ENCODE measurements at places on chromosomes 1 and 21.

DNA sequence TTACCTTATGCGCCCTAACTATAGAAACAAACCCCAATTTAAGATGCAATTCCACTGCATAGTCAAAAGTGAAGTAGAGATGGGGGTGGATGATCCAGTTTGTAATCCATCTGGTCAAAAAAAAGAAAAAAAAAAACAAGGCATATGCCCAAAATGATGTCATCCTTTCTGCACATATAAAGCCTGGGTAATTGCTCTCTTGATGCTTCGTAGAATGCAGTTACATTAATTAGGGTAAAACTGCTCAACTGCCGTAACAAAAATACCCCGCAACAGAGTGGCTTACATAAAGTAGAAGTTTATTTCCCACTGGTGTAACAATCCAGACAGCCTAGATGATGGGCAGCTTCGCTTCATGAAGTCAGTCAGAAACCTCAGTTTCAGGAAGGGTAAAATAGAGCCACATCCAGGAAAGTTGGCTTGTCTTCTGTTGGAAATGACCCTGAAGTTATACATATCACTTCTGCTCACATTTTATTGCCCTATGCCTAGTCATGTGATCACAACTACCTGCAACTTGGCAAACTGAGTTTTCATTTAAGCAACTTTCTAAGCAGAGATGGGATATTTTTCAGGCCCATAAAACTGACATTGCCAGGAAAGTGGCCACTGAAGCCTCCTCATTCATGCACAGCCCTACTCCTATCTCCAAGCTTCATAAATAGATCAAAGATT lies 221.7 kb downstream of the C1orf94 start:
- no peak for DNase-seq

GRCh38 chr1:6348511-6349191 lies 44.9 kb downstream of the ACOT7 start:
- no peak for DNase-seq

GRCh38 chr1:62405247-62405646 lies 31.6 kb upstream of the USP1 start:
- DNase-seq = no peak

DNA sequence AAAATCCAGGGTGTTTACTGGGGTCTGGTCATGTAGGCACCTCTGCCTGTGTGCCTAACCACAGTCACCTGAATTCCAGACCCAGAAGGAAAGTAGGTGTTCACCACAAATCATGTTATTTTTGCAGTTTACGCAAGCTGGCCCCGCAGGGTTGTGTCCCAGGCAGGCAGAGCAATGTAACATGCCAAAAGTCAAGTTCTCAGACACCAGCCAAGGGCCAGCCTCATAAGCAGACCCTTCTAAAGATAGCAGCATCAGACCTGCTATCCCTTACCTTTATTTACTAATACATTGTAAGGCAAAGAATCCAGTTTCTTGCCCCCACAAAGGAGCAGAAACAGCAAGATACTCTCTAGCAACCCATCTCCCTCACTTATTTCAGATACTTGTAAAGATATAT lies 83.0 kb downstream of the GPR161 start:
- no peak for DNase-seq

DNA sequence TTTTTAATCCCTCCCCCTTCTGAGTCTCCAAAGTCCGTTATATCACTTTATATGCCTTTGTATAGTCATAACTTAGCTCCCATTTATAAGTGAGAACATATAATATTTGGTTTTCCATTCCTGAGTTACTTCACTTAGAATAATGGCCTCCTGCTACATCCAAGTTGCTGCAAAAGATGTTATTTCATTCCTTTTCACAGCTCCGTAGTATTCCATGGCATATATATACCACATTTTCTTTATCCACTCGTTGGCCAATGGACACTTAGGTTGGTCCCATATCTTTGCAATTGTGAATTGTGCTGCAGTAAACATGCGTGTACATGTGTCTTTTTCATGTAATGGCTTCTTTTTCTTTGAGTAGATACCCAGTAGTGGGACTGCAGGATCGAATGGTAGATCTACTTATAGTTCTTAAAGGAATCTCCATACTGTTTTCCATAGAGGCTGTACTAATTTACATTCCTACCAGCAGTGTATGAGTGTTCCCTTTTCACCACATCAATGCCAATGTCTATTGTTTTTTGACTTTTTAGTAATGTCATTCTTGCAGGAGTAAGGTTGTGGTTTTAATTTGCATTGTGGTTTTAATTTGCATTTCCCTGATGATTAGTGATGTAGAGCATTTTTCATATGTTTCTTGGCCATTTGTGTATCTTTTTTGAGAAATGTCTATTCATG lies 12.3 kb downstream of the MAN1C1 start:
- DNase-seq = no peak

- no peak for DNase-seq
Observed at GRCh38 chr1:63858153-63858552, 84.3 kb downstream of the ROR1 start.

DNA sequence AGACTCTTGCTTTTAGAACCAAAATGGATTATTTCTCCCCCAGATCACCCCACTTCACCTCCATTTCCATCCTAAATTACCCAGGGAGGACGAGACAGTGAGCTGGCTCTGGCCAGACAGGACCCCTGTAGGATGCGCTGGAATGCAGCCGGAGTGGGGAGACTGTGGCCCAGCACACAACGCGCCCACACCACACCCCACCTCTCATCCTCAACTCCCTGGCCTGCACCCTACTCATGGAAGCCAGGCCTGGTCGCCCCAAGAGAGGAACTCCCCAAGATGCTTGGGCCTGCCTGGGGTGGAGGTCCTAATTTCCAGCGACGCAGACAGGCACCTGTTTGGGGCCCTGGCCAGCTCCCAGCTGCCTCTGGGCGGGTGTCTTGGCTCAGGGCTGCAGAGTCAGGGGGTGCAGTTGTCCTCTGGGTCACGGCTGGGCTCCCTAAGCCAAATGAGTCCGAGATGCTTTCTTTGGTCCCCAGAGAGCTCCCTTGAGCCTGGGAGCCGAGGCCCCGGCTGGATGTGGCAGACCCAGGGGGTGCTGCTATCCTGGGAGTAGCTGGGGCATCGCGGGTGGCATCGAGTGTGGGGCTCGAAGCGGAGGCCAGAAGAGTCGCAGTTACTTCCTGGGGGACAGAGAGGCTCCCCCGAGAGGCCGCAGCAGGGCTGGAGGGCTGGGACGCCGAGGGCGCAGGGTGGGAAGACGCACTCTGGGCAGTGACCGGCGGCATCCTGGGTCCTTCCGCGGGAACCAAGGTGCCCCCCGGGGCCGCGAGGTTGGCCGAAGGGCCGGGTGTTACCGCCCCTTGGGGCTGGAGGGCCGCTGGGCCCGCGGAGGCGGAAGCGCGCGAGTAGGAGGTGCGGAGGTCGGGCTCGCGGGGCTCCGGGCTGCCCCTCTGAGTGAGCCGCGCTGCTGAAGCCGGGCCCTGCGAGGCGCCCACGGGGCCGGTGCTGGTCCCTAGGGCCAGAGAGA lies 10.4 kb downstream of the CLEC20A start:
- DNase-seq = peak; percentile 33

- DNase-seq = no peak
Observed at GRCh38 chr1:169094897-169095569, 11.5 kb upstream of the ATP1B1 start.

- no peak for DNase-seq
Observed at GRCh38 chr21:35538386-35538785, 489.3 kb upstream of the RUNX1 start.

- no peak for DNase-seq
Observed at GRCh38 chr1:42689912-42690311, 7.7 kb downstream of the YBX1 start.

- DNase-seq = no peak
Observed at GRCh38 chr1:67372898-67373297, 57.3 kb downstream of the SERBP1 start.

GRCh38 chr1:101237229-101237837 lies 514 bp downstream of the S1PR1 start:
- DNase-seq = no peak

DNA sequence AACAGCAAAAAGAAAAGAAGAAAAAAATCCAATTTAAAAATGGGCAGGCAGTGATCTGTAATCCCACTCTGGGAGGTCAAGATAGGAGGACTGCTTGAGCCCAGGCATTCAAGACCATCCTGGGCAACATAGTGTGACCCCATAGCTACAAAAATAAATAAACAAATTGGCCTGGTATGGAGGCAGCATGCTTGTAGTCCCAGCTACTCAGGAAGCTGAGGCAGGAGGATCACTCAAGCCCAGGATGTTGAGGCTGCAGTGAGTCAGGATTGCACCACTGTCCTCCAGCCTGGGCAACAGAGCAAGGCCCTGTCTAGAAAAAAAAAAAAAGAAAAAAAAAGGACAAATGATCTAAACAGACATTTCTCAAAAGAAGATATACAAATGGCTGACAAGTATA lies 99.6 kb downstream of the EIF4G3 start:
- DNase-seq = no peak

- no peak for DNase-seq
Observed at GRCh38 chr21:32185726-32186125, 93.1 kb downstream of the MIS18A start.

DNA sequence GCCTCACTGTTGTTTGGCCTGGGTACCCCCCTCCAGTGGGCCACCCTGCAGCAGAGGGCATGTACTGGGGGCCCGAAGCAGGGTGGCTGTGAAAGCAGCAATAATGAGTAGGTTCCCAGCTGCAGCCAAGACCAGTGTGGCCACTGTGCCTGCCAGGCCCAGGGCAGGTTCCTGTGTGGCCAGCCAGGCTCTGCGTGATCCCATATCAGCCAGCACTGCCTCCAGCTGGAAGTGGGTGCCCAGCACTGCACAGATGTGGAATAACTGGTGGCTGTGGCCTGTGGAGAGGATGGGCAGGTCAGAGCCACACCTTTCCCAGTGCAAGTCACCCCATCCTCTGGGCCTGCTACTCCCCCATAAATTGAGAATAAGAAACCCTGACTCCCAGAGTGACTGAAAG lies 2.1 kb downstream of the BGLAP start:
- no peak for DNase-seq

DNA sequence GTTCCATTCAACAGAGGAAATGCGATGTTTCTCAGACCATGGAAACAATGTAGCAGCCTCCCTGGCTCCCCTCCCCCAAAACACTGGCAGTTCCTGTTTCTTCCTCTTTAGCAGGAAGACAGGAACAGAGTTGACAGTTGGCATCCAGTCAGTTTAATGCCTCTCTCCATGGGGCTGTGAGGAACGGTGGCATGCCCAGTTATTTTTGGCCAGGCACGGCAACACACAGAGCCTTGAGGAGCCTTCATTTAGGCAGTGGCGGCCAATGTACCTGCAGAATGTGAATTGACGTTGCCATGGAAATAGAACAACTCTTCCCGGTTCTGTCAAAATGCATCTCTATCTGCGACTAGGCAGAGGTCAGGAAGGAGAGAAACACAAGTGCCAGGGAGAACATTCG lies 330.6 kb downstream of the DSCAM start:
- no peak for DNase-seq

GRCh38 chr1:33361532-33362235 lies 40.8 kb upstream of the A3GALT2 start:
- no peak for DNase-seq

- no peak for DNase-seq
Observed at GRCh38 chr21:43866260-43866629, 1.2 kb downstream of the AGPAT3 start.

DNA sequence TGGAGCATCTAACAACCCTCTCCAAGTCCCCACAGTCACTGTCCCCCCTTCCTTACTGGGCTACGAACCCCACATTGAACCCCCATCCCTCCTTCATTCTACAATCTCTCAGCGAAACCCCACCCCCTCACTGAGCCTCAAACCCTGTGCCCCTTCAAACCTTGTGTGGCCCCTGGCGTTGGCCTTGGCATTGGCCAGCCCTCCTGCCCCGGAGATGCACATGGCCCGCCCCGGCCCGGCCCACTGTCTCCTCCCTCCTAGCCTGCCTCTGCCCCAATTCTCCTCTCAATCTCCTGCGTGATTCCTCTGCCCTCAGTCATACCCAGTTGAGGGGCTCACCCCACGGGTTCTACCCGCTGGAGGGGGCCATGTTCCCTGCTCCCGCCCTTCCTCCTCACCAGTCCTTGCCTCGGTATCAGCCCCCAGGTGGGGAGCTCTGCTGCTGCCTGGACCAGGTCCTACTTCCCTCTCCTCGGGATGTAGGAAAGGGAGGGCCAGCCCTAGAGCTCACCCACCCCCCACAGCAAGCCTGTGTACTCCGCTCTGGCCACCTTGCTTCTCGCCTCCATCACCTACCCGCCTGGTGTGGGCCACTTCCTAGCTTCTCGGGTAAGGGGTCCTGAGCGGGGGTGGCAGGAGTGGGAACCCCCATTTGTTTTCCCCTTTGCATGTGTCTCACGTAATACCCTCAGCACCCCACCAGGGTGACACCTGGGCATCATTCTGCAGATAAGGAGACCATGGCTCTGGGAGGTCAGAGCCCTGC lies 6.6 kb downstream of the CLCNKA start:
- DNase-seq = no peak

GRCh38 chr1:110617589-110617988 lies 11.4 kb upstream of the KCNA2 start:
- no peak for DNase-seq

- DNase-seq = no peak
Observed at GRCh38 chr1:83970802-83971201, 28.1 kb downstream of the TTLL7 start.

GRCh38 chr1:244876228-244876910 lies 12.0 kb upstream of the HNRNPU start:
- no peak for DNase-seq

GRCh38 chr1:156476501-156477298 lies 23.9 kb downstream of the MEF2D start:
- DNase-seq = no peak

- DNase-seq = no peak
Observed at GRCh38 chr1:229158341-229158921, 112.5 kb upstream of the RAB4A start.

DNA sequence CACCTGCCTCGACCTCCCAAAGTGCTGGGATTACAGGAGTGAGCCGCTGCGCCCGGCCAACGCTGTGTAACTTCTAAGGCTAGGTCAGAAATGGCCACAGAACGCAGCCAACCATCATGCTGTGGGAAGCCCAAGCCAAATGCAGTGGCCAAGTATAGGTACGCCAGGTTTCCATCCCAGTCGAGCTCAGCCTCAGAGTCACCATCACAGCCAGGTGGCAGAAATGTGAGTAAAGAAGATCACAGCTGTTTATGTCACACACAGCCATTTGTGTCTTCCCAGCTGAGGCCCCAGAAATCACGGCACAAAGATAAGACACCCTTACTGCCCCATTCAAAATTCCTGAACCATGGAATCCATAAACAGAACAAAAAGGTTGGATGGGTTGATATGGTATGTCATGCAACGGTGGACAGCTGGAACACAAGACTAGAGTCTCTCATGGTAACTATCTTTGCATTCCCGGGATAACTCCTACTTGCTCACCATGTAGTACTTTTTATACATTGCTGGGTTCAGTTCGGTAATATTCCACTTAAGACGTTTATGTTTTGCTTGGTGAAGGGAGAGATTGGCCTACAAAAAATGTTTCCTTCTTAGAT lies 84.3 kb downstream of the SLC45A1 start:
- DNase-seq = no peak

GRCh38 chr1:167683641-167684502 lies 37.9 kb upstream of the MPZL1 start:
- no peak for DNase-seq

DNA sequence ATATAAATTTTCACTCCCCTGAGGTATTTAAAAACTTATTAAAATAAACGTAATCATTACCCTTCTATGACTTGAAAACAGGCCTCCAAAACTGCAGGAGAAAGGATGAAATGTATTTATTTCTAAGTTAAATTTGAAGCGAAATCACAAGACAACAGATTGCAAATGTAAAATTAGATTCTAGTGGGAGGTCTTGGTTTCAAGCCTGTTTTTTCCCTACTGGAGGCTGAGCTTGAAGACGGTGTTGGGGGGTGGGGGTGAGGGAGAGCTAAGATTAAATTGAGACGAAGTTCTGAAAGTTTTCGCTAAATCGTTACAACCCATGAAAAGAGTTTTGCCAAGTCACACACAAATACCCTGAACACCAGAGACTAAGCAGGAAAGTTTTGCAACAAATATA lies 68.2 kb downstream of the TIAM1 start:
- no peak for DNase-seq

Measured in stimulated activated naive B cell treated with anti-CD40 and anti-IgM and Interleukin-4, amounts not matched to agents 10 μg/mL and 1 μg/mL and 100 μg/mL, for 72 hours (primary cell).